ENCODE measurements at places on chromosomes 2 and 18.

GRCh38 chr2:64766841-64767669, 113.3 kb upstream of the SERTAD2 start:
- DNase-seq: peak; percentile 25

DNA sequence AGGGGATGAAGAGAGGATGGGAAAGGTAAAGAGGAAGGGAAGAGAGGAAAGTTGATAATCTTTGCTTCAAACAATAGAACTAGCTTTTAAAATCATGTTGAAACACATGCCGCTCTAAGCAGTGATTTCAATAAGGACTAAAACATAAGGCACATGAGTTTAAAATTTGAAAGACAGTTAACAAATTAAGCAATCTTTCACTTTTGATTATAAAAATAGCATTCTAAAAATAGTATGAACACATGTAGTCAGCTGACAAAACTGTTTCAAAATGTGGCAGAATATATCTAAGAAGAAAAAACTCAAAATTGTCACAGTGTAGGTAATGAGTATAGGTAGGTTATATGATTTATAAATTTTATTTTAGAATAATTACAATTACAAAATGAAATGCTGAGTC, 25.3 kb downstream of the PSME4 start:
- no peak for DNase-seq

DNA sequence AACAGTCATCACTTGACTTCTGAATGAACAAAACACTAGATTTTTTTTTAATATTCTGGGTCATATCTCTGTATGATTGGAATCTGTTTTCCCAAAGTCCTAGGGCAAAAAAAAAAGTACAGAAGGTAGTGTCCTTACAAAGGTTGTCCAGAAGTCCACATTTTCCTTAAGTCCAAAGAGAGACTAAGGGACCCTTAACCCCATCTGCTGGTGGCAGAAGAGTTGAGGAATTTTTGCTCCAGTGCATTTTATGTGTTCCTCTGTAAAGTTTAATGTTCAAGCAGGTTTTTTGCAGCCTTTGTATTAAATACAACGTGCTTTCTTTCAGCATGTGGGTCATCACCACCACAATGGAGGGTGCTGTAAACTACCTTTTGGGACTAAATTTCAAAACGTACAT, 215.9 kb downstream of the SP3 start:
- no peak for DNase-seq

DNA sequence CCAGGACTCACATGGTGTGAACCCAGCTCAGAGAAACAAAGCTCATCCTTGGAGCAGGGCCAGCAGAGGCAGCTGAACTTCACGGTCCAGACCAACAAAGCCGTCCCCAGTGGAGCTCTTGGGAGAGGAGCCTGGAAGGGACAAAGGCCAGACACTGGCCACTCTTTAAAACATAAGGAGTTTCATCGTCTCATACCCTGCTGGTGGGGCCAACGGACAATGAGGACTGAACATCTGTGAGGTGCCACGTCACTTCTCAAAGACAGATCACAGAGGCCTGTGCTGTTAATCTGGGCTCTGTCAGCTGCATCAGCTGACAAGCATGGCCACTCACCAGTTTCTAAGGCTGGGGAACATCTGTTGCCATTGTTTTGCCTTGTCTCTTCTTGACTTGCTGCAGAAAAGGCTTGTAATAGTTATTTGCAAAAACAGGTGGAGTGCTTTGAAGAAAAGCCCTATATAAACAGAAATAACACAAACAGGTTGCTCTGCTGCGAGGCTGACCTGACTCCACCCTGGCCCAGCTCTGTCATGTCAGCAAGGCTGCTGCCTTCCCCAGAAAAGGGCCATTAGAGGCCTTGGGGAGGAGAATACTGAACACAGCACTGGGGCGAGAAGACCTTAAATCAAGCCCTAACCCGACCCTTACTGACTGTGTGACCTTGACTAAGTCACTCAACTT, 68.1 kb upstream of the DAPL1 start:
- DNase-seq: no peak

DNA sequence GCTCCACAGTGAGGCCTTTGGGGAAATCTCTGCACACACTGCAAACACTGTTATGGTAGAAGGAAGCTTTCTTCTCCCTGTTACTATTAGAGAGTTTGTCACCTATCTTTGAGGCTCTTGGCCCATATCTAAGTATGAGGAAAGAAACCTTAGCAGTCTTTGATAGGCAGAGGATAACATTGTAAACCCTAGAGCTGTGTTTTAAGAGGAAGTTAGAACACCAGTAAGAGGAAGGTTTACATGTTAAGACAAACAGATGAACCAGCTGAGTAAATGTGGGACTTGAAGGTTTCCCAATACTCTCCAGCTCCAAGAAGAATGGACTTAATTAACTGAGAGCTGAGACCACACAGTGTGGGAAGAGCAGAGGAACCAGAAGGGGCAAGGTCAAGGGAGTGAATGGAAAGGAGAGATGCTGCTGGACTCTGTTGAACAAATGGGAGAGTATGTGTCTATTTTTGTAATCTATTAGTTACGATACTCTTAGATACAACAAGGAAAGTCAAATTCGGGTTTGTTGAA, 257.0 kb downstream of the DPP10 start:
- DNase-seq: no peak

DNA sequence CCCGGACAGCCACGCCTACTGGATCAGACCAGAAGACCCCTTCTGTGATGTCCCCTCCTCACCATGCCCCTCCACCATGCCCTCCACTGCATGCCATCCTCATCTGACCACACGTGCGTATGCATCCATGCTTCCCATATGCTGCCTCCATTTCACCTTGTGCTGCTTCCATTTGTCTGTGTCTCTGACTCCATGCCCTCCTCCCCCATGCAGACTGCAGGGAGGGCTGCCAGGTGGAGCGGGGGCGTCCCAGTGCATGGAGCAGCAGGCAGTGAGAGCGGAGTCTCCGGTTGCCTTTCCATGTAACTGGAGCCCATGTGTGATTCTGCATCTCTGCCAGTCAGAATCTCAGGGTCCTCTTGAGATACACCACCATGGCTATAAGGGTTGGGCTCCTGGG, 52.6 kb downstream of the COA5 start:
- no peak for DNase-seq

DNA sequence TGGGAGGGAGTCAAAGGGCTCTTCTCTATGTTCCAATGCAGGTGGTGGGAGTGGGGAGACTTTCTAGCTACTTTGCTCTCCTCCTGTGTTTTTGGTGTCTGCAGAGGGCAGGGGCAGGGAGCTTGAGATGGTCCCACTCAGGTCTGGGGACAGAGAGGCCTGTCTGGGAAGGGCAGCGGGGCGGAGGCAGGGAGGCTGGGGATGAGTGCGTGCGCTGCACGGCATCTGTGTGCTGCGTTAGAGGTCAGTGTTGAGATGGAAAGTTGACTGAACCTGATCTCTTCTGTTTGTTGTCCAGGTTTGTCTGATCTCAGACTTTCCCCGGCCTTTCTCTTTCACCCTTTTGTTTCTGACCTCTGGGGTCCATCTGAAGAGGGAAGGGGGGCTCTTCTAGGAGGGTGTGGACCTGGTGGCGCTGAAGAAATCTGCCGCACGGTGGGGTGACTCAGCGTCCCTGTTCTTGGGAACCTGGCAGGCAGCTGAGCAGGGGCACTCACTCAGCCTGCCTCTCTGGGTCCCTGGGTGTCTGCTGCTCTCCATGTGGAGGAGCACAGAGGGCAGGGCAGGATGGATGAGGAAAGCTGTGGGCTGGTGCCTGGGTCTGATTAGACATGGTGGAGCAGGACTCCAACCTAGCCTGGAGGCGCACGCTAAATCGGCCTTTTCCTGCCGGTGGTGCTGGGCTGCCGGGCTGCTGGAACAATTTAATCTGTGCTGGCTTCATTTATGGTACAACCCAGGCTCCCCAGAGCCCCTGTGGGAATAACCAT, 24.1 kb downstream of the IGFBP2 start:
- DNase-seq: no peak

GRCh38 chr2:3585261-3586109, 9.4 kb upstream of the COLEC11 start:
- no peak for DNase-seq

GRCh38 chr2:182589121-182589520, 126.9 kb upstream of the DNAJC10 start:
- DNase-seq: no peak

GRCh38 chr2:234135750-234136221, 85.3 kb downstream of the SPP2 start:
- peak; percentile 85 for DNase-seq

GRCh38 chr18:63858456-63858855, 29.0 kb upstream of the SERPINB2 start:
- DNase-seq: no peak

GRCh38 chr18:37551249-37551648, 14.3 kb downstream of the CELF4 start:
- no peak for DNase-seq

GRCh38 chr2:79861059-79861374, 348.2 kb downstream of the CTNNA2 start:
- no peak for DNase-seq

- DNase-seq: no peak
These were observed 34.3 kb downstream of the MAL start for GRCh38 chr2:95059656-95060370.

- peak; percentile 30 for DNase-seq
These were observed 26.5 kb upstream of the RFX8 start for GRCh38 chr2:101501443-101501842.

DNA sequence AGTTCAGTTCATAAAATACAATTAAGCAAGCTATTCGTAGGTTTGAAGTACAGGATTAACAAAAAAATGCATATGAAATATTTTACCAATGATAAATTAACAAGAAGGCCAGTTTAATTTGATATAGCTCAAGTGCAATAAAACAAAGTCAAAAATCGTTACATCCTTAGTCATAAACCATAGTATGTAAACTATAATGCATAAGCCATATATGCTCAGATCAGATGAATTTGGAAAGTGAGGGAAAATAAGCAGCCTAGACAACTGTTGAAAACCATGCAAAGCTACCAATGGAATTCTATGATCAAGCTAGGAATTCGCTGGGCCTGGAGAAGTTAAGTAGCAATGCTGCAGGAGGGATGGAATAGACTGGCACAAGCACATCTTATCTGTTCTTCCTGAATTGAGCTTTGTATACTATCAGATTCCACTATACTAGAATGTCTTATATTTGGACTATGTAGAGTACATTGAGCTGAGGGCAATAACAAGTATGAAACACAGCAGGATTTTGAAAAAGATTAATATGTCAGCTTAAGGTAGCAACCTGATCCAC, 682.0 kb downstream of the IRS1 start:
- no peak for DNase-seq

DNA sequence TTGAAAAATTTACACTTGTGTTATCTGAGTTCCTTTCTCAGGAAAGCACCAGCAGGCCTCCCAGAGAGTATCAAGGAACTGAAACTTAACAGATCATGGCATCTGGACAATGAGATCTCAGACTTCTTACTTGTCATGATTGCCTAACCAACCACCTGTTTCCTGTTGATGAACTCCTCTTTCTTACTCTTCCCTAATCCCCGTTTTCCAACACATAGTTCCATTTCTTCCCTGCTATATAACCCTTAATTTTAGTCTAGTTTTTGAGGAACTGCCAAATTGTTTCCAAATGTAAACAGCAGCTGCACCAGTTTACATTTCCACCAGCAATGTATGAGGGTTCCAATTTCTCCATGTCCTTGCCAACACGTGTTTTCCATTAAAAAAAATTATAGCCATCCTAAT, 6.1 kb upstream of the FAM171B start:
- DNase-seq: peak; percentile 61

GRCh38 chr18:70576276-70577022, 287.6 kb downstream of the SOCS6 start:
- DNase-seq: no peak

- no peak for DNase-seq
These were observed 25.4 kb downstream of the PTGR3 start for GRCh38 chr18:75183524-75183923.

DNA sequence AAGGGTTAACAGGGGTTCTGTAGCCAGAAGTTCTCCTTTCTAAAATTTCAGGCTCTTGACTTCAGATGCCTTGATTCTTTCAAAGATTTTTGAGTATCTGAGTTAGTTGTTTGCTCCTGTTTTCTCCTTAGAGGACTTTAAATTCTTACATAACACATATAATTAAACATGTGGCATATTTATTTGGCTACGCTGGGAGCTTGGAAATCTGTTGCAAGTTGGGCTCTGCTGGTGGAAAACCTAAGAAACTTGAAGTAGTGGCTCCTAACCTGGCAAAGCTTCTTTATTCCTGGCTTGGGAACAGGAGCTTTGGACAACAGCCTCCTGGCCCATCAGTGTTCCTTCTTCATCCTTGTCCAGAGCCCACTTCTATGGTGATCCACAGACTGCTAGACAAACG, 72.6 kb downstream of the VIT start:
- no peak for DNase-seq

DNA sequence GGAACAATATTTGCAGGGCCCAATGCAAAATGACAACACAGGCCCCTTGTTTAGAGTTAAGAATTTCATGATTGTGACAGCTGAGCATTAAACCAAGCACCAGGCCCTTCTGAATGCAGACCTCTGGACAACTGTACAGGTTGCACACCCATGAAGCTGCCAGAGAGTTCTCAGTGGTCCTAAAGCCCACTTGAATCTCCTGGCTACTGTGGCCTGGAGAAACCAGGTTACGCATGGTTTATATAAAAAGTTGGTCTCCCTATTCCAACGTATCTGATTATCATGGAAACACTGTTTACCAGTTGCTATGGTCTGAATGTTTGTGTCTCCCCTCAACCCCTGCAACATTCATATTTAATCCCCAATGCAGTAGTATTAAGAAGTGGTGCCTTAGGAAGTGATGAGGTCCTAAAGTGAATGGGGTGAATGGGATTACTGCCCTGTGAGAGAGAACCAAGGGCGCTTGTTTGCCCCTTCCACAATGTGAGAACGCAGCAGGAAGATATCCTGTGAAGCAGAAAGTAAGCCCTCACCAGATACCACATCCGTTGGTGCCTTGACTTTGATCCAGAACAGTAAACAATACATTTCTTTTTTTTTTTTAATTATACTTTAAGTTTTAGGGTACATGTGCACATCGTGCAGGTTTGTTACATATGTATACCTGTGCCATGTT, 48.0 kb upstream of the ANXA4 start:
- no peak for DNase-seq

DNA sequence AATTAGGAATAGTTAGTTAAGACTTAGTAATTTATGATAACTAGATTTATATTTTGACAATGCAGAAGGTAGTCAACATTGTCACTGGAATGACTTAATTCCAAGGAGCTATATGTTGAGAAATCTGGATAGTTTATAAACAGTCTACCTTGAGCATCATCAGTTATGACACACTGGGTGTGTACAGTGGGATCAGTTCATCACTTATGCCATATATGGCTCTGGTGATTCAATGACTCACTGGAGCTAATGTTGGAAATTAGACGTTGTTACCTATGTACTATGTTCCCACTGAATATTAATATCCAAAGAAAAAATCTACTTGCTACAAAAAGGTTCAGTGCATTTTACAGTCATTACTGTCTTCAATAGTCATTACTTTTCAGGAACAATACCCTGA, 34.0 kb upstream of the ITPRID2 start:
- DNase-seq: peak; percentile 5
